Umbilical cord (tissue), 2 donors: ENCODE measurements at places on chromosomes 6 and 20. TPM values are rescaled to one million over a fixed set of nuclear protein-coding genes. Genes with fewer than 3 reads are reported as not detected.

DNA sequence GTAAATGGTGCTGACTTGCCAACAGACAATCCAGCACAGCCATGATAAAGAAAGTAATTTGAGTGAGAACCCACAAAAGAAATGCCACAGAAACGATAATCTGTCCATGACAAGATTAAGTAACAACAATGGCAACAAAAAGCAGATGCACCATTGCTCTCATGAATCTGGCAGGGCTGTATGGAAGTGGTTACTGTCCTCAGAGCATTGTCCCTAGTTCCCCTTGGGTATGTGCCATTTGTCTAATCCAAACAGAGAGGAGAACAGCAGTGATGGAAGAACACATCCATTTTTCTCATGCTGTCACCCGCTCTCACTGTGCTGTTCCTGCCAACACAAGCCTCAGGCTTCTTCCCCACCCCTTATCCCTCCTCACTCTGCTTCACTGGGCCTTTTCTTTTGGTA, 65.8 kb downstream of the REV3L start:
- no peak for DNase-seq

GRCh38 chr6:36751833-36752186, 54.2 kb downstream of the RAB44 start:
- DNase-seq, result no peak

DNA sequence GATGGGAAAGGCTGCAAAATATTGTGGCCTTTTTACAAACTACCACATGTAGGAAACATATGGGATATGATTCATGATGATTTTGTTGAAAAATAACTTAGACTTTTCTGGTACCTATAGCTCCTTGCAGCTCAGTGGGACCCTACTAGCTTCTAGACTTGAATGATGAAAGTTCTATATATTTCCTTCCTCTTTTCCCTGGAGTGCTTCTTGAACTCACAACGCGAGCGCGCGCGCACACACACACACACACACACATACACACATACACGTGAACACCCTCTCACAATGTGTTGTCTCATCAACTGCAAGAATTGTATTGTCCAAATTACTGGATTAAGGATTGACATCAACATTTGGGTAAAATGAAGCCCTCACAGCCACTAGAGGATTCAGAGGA, 61.9 kb downstream of the TOX2 start:
- no peak for DNase-seq

Gene OLIG3
- not detected for total RNA-seq

Gene PI16
- total RNA-seq, result 16.1 TPM

DNA sequence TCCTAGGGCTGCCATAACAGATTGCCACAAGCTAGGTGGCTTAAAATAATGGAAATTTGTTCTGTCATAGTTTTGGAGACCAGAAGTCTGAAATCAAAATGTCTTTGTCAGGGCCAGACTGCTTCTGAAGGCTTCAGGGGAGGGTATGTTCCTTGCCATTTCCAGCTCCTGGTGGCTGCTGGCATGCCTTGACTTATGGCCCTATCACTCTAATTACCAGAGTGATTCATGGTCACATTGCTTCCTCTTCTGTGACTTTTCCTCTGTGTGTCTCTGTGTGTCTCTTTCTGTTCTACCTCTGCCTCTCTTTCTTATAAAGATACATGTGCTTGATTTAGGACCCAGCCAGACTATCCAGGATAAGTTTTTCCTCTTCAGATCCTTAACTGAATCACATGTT, 635.2 kb upstream of the IMPG1 start:
- DNase-seq, result no peak

Gene TMC2
- total RNA-seq, result 1.4 TPM
